ENCODE measurements at places on chromosomes 2 and 18.

DNA sequence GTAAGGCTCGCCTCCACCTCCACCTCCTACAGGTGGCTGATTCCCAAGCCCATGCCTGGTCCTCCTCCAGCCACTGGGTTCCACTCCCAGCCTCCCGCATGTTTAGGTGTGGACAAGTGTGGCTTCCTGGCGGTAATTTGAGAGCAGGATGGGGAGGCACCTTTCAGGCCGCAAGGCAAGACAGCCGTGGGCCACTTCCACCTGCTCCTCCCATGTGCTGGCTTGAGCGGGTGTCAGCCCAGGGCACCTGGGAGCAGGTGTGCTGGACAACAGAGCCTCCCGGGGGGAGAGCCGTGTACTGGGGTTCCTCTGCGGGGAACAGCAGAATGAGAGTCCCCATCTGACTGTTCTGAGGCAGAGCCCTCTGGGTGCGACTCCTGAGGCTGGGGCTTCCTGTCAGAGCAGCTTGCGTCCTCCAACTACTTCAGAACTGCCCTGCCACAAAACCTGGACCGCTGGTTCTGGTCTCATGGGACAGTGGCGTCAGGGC is 83.9 kb downstream of the TPO start:
- DNase-seq, result no peak

- no peak for DNase-seq
Observed at GRCh38 chr2:77566582-77566981, 44.4 kb upstream of the LRRTM4 start.

GRCh38 chr2:3126911-3127621 is 250.6 kb downstream of the EIPR1 start:
- no peak for DNase-seq

- no peak for DNase-seq
Observed at GRCh38 chr2:120896901-120897300, 161.2 kb downstream of the GLI2 start.

DNA sequence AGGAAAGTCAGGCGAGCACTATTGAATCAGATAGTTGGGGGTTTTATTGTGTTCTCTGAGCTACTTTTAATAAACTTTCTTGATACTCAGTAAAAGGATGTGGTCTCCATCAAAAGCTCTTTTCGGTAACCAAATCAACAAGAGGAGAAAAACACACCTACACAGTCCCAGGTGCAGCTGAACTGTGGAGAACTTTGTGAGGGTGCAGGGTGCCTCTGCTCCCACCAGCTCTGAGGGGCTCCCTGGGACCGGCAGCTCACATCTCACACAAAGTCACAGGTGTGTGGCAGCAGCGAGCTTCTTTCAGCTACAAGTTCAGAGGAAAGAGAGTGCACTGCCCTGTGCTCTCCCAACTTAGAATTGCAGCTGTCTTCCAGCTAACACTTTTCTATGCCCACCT is 650.4 kb downstream of the RNF144A start:
- peak; percentile 12 for DNase-seq

DNA sequence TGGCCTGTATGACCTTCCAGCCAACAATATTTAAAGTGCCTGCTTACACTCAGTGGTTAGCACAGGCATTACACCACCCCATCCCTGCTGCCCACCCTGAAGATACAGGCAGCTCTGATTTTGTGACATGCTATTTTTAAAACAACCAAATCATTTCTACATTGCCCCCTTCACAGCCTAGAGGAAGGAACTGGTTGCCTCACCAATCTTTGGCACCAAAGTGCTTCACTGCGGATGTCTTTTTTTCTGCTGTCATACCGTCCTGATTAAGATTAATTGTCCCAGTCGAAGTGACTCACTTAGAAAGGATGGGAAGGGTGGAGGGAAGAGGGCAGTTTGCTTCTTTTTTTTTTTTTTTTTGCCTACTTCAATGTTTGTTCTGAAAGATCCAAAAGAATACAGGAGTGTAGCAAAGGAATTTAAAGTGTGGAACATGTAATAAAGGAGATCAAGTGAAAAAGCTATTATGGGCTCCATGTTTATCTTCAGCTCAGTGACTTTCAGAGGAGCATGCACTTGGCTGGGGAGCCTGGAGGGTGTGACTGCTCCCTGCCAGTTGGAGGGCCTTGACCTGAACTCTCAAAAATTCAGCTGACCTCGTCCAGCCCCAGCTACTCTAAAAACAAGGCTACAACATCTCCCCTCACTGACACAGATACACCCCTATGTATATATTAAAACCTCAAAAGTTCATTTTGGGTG is 501.1 kb upstream of the TNP1 start:
- no peak for DNase-seq

DNA sequence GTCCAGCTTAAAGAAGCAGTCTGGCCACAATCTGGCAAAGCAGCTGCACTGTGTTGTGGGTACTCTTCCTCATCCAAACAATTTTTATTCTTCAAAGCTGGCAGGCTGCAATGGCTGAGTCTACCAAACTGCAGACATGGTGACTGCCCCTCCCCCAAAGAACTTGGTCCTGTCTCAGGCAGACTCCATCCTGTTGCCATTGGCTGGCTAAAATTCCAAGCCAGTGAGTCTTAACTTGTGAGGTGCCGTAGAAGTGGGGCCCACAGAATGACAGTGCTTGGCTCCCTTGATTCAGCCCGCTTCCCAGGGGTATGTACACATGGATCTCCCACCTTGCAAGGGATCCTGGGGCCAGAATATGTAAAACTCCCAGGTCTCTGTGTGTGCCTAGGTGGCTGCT is 14.5 kb upstream of the NXPH2 start:
- no peak for DNase-seq

DNA sequence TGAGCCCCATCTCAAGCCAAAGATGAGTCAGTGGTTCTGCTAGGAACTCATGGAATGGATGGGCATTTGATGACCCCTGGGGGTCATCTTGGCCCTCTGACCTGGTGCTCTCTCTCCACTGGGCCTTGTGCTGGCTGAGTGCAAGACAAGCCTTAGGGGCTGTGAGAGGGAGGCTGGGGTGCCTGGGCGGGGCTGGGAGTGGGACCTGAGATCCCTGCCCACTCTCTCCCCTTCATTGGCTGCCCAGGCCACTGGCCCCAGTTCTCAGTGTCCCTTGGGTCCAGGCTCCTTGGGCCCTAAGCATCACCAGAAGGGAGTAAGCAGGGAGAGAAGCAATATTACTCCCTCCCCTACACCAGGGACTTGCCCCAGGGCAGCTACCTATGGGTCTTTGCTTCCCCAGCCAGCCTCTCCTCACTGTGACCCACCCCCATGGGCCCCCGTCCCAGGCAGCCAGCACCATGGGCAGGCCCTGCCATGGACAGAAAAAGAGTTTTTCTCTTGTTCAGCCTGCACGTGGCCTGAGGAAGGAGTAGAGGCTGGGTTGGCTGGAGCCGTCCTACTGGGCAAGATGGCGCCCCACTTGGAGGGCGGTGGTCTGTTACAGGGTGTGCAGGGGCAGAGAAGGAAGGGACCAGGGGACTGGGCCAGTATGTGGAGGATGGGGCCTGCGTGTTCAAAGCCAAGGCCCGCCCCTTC is 33.6 kb downstream of the ATOH8 start:
- no peak for DNase-seq

GRCh38 chr2:215107216-215108056 is 31.0 kb downstream of the ABCA12 start:
- DNase-seq, result no peak

DNA sequence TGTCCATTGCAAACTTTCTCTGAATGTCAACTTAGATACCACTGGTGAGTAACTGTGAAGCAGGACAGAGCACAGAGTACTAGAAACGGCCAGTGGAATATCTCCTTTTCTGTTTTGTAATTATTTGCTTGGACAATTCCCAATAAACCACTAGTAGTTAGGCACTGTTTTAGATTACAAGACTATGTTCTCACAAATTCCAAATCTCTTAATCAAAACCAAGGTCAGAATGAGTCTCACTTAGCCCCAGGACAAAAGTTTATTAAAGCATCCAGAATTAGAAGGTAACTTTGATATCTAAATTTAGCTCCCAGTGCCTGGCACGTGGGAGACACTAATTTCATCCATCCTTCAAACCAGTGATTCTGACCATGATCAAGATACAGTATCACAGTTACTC is 89.0 kb downstream of the ZNF521 start:
- no peak for DNase-seq

- DNase-seq, result no peak
Observed at GRCh38 chr2:64165706-64166105, 21.5 kb upstream of the PELI1 start.

- no peak for DNase-seq
Observed at GRCh38 chr2:113015655-113016054, 10.4 kb downstream of the IL36A start.

DNA sequence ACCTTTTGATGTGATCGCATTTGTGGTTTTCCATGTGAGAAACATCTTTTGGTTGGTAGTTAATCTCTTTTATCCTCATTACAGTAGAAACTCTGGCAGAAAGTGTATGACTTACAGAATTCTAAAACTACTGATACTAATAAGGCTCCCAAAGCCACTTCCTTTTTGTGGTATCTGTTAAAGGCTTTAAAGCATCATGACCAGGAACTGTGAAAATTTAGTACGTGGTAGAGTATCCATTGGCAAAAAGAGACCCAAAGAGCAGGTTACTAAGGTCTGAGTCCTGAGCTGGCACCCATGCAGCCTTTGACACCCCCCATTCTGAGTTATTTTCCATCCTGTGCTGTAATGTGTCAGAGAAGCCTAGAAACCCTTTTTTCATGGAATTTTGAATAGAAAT is 94.5 kb downstream of the DPP4 start:
- no peak for DNase-seq

DNA sequence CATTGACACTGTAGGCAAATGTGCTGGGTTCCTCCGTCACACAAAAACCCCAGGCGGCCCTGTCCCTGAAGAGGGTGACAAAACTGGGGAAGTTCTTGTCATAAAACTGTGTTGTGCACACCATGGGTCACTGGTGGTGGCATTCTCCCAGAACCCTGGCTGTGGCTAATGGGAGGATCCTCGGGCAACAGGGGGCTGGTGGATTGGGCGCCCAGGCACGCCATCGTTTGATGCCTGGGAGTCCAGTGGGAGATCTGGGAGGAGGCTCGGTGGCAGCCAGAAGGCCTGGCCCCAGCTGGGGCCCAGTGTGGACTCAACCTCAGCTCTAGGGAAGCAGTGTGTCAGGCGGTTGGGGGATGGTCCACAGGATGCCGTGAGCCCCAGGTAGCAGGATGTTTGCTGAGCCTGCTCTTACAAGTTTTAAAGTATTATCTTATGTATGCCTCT is 140.7 kb downstream of the ACOXL start:
- DNase-seq, result no peak

GRCh38 chr2:180630756-180631155 is 349.6 kb upstream of the UBE2E3 start:
- no peak for DNase-seq

DNA sequence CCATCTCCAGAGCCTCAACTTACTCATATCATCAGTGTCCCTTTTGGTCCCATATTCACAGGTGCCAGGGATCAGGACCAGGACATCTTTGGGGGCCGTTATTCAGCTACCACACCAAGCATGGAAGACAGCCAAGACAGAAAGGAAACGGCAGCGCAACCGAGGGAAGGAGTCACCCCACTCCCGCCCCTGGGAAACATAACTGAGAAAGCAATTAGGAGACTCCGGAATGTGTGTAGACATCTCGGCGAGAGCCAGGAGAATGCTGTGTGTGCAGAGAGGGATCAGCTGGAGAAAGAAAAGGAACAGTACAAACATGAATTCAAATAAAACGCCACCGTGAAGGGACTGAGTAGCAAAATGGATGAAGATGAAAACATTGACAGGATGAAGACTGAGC is 13.4 kb upstream of the BOK start:
- no peak for DNase-seq

DNA sequence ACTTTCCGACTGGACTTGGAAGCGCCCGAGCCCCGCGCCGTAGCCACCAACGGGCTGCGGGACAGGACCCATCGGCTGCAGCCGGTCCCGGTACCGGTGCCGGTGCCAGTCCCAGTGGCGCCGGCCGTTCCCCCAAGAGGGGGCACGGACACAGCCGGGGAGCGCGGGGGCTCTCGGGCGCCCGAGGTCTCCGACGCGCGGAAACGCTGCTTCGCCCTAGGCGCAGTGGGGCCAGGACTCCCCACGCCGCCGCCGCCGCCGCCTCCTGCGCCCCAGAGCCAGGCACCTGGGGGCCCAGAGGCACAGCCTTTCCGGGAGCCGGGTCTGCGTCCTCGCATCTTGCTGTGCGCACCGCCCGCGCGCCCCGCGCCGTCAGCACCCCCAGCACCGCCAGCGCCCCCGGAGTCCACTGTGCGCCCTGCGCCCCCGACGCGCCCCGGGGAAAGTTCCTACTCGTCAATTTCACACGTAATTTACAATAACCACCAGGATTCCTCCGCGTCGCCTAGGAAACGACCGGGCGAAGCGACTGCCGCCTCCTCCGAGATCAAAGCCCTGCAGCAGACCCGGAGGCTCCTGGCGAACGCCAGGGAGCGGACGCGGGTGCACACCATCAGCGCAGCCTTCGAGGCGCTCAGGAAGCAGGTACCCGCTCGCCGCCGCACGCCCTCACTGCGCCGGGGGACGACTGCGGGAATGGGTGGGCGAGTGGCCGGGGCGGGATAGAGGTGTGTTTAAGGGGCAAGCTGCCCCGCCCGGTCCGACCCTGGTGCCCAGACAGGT is 713 bp downstream of the ATOH8 start:
- no peak for DNase-seq

GRCh38 chr2:3001615-3002560 is 375.7 kb downstream of the EIPR1 start:
- no peak for DNase-seq

DNA sequence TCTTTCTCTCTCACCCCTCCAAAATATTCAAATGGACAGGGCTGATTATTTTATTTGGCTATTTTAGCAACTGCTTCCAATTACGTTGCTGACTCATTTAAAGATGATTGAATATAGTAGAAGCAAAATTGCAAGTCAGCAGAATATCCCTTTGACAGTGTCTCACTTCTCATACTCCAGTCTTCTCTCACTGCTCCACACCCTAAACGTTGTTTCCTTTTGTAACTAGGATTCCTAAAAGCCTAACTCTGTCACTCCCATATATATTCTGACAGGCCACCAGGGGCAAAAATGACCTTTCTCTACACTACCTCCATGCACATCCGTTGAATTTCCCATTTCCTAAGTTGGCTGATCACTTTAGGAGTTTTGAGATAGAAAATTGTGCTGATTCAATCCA is 351.1 kb downstream of the RND3 start:
- DNase-seq, result no peak

DNA sequence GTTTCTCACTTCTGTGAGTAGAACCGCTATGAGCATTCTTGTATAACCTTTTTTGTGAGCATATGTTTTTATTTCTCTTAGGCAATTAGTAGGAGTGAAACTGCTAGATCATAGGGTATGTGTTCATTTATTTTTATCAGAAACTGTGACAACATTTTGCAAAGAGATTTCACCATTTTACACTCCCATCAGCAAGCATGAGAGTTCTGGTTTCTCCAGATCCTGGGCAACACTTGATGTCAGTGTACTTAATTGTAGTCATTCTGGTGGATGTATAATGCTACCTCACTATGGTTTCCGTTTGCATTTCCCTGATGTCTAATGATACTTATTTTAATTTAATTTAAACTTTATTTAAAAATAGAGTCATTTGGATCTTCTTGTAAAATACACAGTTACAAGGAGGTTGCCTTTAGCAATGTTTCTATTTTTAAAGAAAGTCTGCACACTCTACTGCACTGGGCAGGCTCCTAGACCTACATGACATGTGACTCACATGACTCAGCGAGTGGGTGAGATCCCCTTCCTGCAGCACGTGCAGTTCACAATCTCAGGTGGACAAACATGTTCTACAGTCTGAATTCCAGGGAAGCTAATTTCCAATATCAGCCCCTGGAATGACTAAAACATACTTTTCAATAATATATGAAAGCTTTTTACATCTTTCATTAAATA is 127.0 kb upstream of the BCL2L11 start:
- DNase-seq, result no peak

GRCh38 chr2:99886418-99886817 is 256.0 kb downstream of the AFF3 start:
- no peak for DNase-seq

Data from stimulated activated CD8-positive, alpha-beta memory T cell treated with anti-CD3 and anti-CD28 coated beads, Interleukin-7, amount 100 ng/mL, for 1 hour (primary cell).